ENCODE measurements at places on chromosomes 7 and 10. TPM values are rescaled to one million over a fixed set of nuclear protein-coding genes. Genes with fewer than 3 reads are reported as not detected.

The UPP1 gene
- total RNA-seq, result 2.4 TPM

The CDC14C gene
- total RNA-seq, result not detected

The ATG9B gene
- not detected for total RNA-seq

The CC2D2B gene
- 13.1 TPM for total RNA-seq

The ERVW-1 gene
- total RNA-seq, result not detected

DNA sequence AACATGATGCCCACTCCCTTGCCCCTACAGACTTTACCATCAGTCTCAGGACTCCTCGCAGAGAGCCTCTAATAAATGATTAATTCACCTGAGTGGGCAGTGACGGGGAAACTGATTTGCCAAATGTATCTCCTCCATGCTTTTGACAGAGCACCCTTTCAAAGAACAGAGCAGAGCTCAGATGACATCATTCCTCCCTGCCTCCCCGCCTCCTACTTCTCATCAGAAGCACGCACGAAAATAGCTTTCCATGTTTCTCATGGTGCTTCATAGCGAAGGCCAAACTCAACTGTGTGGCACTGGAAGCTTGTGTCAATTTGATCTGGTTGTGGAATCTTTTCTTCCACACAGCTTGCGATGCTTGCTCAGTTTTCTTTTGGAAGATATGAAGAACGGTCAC, 442.5 kb downstream of the RPS24 start:
- no peak for DNase-seq

DNA sequence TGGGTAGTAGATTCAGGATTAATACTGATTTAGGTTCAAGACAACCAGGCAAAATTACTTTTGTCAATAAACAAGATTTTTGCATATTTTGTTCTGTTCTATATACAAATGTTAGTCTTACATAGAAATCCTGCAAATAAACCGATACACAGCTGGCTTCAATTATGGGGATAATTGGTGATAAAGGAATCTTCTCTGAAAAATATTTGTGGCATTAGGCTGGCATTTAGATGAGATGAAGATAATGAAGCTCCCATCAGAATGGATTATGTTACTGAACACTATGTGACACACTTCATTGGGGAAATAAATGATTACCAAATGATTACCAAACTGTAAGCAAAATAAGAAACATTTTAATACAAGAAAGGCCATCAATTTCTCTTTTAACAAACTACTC, 65.8 kb downstream of the NT5C2 start:
- DNase-seq, result no peak

DNA sequence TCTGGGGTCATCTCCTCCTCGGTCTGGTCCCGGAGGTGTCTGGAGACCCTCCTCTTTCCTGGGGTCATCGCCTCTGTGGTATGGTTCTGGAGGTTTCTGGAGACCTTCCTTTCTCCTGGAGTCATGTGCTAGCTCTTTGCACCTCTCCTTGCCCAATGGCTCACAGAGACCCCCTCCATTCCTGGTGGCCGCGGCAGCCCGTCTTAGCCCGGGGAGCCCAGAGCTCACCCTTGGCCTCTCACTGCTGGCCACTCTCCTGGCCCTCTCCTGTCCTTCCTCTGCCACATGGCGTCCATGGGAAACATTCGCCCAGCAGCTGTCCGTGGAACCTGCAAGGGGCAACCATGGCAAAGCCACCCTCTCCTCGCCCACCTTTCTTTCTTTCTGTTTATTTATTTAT, 20.2 kb upstream of the FOXL3 start:
- DNase-seq, result no peak

- no peak for DNase-seq
These were observed 91.3 kb upstream of the ABI1 start for GRCh38 chr10:26952094-26952493.

DNA sequence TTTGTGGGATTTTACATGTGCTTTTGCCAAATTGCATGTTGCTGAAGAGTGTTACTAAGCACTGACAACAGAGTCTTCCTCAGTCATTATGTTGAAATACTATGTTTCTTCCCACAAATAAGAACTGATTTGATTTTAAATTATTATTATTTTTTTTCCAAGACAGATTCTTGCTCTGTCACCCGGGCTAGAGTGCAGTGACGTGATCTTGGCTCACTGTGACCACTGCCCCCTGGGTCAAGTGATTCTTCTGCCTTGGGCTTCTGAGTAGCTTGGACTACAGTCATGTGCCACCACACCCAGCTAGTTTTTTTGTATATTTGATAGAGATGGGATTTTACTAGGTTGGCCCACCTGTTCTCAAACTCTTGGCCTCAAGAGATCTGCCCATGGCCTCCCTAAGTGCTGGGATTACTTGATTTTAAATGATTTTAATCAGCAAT, 42.3 kb downstream of the MINPP1 start:
- DNase-seq, result no peak

DNA sequence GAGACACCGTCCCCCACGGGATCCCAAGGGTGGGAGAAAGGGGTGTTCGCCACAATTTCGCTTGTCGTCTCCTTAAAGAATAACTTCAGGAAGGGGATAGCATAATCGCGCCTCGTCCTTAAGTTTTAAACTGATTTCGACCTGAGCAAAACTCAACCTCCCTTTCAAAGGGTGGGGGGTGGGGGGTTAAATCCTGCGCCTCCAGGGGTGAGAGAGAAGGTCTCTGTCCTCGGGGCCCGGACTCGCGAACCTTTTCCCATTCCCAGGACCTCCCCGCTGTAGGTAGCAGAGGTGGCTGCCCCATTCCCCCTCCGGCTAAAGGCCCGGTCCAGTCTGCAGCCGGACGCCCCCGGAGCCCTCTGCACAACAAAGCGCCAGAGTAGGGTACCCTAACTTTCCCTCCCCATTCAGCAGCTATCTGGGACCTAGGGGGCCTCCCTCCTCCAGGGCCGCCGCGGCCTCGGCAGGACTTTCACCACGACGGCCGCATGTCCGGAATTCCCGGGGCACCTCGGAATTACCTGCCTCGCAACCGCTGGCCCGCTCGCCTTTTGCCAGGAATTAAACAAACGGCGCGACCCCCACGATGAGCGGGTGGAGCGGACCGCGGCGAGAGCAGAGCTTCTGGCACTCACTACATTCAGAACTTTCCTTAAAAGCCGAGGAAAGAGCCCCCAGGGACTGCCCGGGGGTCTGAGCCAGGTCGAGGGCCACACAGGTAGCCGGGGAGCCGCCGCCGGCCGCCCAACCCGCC, 1.7 kb downstream of the CDK6 start:
- no peak for DNase-seq
